CMK (cell line): ENCODE measurements at places on chromosomes 7 and 10.

DNA sequence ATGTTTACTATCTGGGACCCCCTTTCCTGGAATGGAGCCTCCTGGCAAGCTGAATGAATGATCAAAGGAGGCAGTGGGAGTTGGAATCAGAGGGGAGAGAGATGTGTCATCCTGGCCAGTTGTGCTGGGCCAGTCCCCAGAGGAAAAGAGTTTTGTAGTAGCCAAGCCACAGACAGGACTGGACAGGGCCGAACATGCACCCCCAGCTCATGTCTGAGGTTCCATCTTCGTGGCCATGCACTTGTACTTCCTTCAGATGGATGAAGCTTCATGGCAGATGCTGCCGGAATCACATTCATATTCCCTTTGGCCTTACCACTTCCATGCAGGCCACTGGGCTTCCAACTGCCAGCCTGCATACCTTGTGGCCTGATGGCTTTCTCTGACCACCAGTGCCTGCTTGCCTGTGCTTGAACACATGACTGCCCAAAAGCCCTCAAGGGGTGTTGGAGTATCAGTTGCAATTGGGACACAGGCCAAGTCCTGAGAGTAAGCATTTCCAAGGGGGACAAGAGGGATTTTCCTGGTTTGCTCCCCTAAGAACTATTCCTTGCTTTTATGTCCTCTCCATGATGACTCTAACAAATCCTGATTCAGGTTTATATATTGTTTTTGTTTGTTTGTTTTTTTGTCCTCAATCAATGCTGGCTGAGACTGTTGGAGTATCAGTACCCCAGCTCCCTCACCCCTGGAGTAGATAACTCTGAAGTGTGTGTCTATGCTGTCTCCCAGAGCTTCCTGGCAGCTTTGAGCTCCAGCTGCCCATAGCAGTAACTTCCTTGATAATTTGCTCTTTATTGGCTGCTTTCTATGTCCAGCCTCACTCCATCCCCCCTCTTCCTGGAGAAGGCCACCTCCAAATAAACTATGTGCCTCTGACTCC is 63.6 kb downstream of the TMEM130 start:
- no peak for DNase-seq

DNA sequence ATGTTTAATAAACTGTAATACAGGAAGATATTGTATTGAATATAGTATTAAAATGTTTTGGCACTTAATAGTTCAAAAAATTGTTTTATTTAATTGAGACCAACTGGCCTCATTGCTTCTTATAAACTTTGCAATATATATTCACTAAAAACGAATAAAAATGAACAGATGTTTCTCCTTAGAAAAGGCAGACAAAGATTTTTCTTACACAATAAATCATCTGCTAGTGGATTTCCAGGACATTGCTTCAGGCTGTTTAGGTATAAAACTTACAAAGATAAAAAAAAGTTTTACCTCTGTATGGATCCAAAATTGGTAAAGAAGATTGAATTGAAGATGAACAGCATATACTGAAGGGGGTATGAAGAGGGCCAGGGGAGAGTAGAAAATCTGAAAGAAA is 143.6 kb downstream of the AGMO start:
- no peak for DNase-seq

DNA sequence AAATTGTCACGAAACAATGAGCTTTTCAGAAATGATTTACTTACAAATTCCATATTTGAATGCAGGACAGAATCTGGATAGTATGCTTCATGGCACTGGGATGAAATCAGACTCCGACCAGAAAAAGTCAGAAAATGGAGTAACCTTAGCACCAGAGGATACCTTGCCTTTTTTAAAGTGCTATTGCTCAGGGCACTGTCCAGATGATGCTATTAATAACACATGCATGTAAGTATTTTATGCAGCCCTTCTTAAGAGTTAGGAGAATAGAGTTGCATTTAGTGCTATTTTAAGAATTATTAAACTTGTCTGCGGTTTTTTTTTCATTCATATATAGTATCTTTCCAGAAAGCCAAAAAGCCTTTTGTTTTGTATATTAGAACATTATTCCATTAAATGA is 67.4 kb downstream of the MMRN2 start:
- DNase-seq: no peak

- no peak for DNase-seq
Measured at GRCh38 chr10:7520507-7521485, 110.0 kb upstream of the SFMBT2 start.

DNA sequence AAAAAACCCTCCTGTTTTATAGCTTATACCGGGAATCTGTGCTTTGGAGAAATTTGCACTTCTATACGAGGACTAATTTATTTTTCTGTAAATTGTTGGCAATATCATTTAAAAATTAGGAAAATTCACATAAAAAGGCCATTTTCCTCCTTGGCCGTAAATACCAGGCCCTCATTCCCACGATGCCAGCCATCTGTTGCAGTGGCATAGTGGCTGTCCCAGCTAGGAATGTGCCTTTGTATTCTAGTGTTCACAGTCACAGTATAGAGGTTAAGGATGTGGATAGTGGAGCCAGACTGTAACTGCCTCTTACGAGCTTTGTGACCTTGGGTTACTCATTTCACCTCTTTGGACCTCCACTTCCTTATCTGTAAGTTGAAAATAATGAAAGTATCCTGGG is 312.5 kb downstream of the GPR158 start:
- DNase-seq: no peak

DNA sequence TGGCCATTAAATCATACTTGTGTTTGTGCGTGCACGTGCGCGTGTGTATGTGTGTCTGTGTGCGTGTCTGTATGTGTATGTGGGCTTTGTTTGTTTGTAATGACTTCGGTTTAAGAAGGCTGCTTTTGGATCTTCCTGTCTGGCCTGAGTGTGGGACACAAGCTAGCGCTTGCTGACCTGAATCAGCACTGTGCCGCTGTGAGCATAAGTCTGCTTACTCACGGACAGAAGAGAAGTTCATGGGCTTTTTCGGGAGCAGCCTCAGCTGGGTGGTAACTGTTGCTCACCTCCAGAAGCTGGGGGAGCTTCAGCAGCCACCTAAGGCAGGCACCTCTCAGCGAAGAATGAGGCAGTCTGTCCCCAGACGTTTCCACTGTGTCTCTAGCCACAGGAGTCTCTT is 56.1 kb upstream of the TRUB1 start:
- no peak for DNase-seq
